ENCODE measurements at places on chromosomes 11 and 22. TPM values are rescaled to one million over a fixed set of nuclear protein-coding genes. Genes with fewer than 3 reads are reported as not detected.

Gene RIMBP3B
- 0.67 TPM for total RNA-seq

Gene GNAZ
- 1.8 TPM for total RNA-seq

Gene WNT11
- 1.5 TPM for total RNA-seq

Gene THY1
- total RNA-seq = 14.4 TPM

Gene CAPN5
- total RNA-seq = 12.4 TPM

Gene KCTD14
- 1.7 TPM for total RNA-seq

Gene B3GAT1
- total RNA-seq = not detected

Gene OR4D6
- not detected for total RNA-seq

Gene FAU
- 660 TPM for total RNA-seq

Gene CSF2RB
- not detected for total RNA-seq

Gene SCGB2A2
- not detected for total RNA-seq

Gene ROM1
- 4.8 TPM for total RNA-seq

Gene TPBGL
- total RNA-seq = 0.31 TPM

Gene TFIP11
- 21.9 TPM for total RNA-seq

Gene CCDC116
- not detected for total RNA-seq

Gene VPREB3
- not detected for total RNA-seq

Gene VSTM5
- not detected for total RNA-seq

Gene TUB
- 7.9 TPM for total RNA-seq

Gene PNPLA3
- 1.5 TPM for total RNA-seq

Gene LDHAL6A
- total RNA-seq = not detected

Gene LARGE1
- 2.4 TPM for total RNA-seq

Gene CCDC15
- total RNA-seq = 0.71 TPM

Gene CD82
- total RNA-seq = 7.0 TPM

Gene CAPN1
- total RNA-seq = 75.9 TPM

Gene MPZL3
- total RNA-seq = 0.49 TPM

Gene SORL1
- total RNA-seq = 1.9 TPM

Gene MOGAT2
- not detected for total RNA-seq

Measured in A549 treated with ZK216348 at 1 μM for 4 hours (cell line).